Kidney epithelial cell (primary cell): ENCODE measurements at places on chromosomes 2 and 18. TPM values are rescaled to one million over a fixed set of nuclear protein-coding genes. Genes with fewer than 3 reads are reported as not detected.

Gene CCDC85A
- total RNA-seq, result 0.27 and 0.29 TPM in 2 replicates

- no peak for DNase-seq
Measured at GRCh38 chr18:13356032-13356431, 137.5 kb downstream of the LDLRAD4 start.

- DNase-seq, result no peak
Measured at GRCh38 chr2:200438251-200438650, 71.6 kb downstream of the KCTD18 start.

- no peak for DNase-seq
Measured at GRCh38 chr2:9983401-9984216, 32.1 kb downstream of the GRHL1 start.

GRCh38 chr18:3329872-3330271 lies 67.9 kb downstream of the MYL12B start:
- DNase-seq, result no peak

DNA sequence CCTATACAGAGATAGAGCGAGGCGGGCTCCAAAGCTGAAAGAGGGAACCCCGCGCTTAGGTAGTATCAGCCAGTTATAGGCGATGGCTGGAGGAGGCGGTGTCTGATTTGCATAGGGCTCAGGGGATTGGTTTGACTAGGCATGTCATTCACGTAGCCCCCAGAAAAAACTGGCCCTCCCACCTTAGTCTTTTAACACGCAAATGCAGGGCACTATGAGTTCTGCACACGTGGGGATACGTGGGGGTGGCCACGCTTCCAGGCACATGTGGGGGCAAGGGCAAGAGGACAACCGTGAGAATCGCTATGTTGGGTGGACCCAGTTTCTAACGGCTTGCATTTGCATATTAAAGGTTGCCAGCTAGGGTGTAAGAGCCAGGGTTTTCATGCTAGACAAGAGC lies 56.7 kb upstream of the MSTN start:
- DNase-seq, result no peak

DNA sequence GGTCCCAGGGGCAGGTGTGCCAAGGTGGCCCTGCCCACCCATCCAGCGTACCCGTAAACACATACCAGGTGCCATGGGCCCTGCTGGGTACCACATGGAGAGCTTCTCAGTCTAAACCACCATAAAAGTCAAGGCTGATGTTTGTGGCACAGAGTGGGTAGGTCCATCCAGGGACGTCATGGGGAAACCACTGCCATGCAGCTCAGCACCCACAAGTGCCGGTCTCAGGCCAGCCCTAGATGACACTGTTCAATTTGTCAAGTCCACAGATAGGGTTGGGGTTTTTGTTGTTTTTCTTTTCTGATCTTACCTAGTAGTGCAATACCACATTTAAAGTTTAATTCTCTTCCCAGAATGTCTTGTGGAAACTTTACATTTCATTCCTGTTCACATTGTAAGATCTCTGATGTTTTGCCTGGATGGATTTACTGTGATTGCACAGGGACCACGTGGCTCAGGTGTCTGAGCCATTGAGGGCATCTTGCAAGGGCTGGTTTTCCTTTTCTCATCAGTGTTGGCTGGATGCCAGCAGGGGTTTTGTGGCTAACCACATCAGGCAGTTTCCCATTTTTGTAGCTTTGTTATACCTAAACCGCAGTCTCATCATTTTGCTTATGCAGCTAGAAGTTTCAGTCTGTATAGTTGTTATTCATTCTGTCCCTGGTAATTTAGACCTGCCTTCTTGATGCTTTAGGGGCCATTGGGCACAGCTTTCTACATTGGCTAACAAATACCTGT lies 64.7 kb downstream of the STK25 start:
- peak; percentile 61 for DNase-seq

- no peak for DNase-seq
Measured at GRCh38 chr2:224310943-224311625, 90.8 kb downstream of the FAM124B start.

GRCh38 chr2:236417150-236417549 lies 152.5 kb upstream of the ACKR3 start:
- DNase-seq, result no peak
